ENCODE measurements at places on chromosomes 7 and 10.

GRCh38 chr7:131546126-131546525 lies 10.3 kb downstream of the PODXL start:
- DNase-seq = peak; percentile 10

- DNase-seq = no peak
Observed at GRCh38 chr7:45151131-45151684, 6.4 kb upstream of the RAMP3 start.

GRCh38 chr7:112892263-112892662 lies 102.1 kb upstream of the TMEM168 start:
- DNase-seq = no peak

- no peak for DNase-seq
Observed at GRCh38 chr7:100694098-100694745, at the start of gene GIGYF1. GIGYF1 (minus strand) TSS chr7:100694250; CDS start chr7:100688238, 6,012 bp downstream.

DNA sequence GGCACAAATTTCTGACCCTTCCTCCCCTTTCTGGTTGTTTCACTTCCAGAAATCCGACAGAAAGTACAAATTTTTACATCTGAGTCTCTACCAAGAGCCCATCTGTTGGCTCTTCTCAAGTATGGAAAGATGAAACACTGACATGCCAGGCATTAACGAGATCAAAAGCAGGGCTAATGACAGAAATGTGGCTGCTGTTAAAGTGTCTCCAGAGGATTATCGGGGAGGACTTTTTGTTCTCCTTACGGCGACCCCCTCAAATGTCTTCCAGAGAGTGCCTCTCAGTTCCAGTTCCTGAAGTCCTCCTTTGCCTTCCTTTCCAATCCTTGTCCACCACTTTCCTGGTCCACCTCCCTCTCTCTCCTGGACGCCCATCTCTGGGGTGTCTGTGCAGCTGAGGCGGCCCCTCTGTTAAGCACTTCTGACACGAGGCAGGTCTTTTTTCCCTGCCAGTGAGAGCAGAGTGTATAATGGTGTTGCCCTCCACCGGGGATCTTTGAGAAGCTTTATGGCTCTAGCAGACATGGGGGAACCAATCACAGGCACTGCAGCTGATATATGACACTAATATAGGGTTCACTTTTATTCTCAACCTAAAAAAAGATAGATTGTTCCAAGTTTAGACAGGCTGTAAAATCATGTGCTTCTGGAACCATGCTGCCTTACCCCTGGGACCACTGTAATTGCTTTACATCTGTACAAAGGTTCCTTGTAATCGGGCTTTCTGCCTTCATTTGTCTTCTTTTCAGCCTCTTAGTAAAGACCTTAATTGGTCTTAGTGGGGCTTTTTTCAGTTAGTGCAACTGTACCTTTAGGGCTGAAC lies 757.1 kb downstream of the AUTS2 start:
- no peak for DNase-seq

- peak; percentile 35 for DNase-seq
Observed at GRCh38 chr7:1611708-1612241, 41.9 kb upstream of the PSMG3 start.

GRCh38 chr7:130995252-130996081 lies 261.5 kb upstream of the KLF14 start:
- no peak for DNase-seq

GRCh38 chr10:22539579-22540298 lies 174.6 kb downstream of the PIP4K2A start:
- no peak for DNase-seq

DNA sequence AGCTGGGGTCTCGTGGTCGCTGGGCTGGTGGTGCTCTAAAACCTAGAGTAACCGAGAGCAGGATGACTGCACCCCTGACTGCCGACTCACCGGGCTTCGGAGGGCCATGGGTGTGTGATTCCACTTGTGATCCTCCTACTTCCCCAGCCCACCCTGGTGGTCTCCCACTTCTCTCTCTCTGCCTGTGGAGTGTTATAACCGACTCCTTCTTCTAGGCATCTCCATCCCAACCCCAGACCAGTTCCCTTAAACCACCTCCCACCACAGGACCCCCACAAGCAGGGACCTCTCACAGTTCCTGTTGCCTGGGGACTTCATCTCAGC lies 52.4 kb downstream of the IKZF1 start:
- DNase-seq = no peak

- DNase-seq = no peak
Observed at GRCh38 chr10:16436367-16436757, 448 bp upstream of the PTER start.

DNA sequence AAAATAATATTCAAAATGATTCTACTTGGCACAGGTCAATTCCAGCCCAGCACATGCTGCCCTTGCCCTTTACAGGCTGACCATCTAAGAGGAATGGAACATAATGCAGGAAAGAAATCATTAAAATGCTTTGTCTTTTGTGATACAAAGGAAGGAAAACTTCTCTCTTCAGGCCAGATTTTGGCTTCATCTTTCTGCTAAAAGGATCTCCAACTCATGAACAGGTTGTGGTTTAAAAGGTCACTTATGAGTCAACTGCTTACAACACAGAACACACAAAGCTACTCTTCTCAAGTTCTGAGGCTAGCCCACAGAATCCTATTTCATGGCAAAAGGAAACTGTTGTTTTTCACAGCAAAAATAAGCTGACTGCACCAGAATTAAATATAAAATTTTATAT lies 197.1 kb downstream of the DOCK4 start:
- peak; percentile 59 for DNase-seq

GRCh38 chr7:106288263-106288662 lies 3.5 kb upstream of the NAMPT start:
- DNase-seq = no peak

- no peak for DNase-seq
Observed at GRCh38 chr7:22604246-22604645, 104.3 kb upstream of the STEAP1B start.

DNA sequence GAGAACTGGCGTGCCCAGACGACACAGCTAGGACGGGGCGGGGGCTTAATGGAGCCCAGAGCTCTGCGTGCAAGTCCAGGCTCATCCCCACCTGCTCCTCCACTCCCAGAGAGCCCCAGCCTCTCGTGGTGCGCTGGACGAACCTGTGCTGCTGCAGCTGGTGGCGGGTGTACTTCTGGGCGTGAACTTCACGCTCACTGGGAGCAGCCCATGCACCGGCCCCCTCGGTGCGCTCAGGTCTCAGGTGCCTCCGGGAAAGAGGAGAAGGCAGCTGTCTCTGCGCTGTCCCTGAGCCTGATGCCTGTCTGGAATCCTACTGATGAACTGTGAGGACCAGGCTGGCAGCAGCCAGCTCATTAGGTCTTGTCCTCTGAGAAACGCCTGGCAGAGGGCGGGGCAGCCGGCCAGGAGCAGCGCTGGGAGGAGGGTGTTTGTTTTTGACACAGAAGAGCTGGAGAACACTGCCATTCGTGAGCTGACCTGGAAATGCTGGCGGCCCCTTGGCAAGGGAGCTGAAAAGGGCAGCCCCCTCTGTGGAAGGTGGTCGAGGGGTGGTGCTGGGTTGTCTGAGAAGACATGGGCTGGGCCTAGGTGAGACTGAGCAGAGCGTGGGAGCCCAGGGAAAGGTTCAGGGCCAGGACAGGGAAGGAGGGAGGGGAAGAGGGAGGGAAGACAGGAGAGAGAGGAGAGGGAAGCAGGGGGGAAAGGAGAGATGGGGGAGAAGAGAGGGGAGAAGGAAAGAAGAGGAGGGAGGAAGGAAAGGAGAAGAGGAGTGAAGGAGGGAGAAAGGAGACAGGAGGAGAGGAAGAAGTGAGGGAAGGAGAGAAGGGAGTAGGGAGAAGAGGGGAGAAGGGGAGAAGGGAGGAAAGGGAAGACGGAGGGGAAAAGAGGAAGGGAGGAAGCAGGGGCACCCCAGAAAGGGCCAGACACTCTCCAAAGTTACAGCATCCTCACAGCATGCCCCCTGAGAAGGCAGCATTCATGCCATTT lies 53.5 kb upstream of the TNS3 start:
- DNase-seq = no peak

GRCh38 chr7:143063741-143064140 lies 11.6 kb downstream of the OR6V1 start:
- no peak for DNase-seq

DNA sequence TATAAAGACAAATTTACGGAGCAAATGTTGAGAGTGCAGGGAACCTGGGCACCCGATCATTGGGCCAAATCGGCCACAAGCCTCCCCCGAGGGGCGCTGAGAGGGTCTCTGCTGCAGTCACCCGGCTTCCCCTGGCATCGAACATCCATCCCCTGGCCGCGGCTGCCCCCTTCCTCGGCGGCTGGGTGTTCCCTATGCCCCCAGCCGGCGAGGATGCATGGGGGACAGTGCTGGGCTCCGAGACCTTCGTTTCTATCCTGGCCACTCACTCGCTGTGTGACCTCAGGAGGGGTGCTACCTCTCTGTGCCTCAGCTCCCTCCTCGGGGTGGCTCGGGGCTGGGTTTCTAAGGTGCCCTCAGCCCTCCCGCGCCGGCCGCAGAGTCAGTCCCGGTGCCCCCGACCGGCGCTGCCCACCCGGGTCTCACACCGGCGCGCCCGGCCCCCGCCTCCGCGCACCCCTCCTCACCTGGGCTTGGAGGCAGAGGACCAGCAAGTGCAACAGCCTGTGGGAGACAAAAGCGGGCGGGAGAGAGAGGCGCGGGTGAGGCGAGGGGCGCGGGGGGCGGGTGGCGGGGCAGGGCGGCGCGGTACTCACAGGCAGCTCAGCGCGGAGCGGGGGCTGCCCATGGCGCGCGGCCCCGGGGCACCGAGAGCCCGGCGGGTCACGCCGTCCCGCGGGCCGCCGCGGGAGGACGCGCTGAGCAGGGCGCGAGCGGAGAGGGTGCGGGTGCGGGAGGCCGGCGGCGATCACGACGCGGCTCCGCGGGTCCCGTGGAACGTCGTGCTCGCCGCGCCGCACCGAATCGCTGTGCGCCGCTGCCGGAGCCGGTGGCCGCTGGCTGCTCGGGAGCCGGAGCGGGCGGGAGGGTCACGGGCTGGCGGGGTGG lies at the start of gene FGF8:
Gene FGF8, minus strand, starts transcription at position 842 of the 888 bp plus-strand sequence. Its CDS starts 214 bp downstream, at position 628.
- DNase-seq = no peak

GRCh38 chr10:24156686-24157085 lies 52.3 kb upstream of the KIAA1217 start:
- no peak for DNase-seq

GRCh38 chr7:152663148-152663740 lies 12.7 kb downstream of the XRCC2 start:
- no peak for DNase-seq

GRCh38 chr7:108419961-108420908 lies 36.0 kb downstream of the NRCAM start:
- no peak for DNase-seq

GRCh38 chr7:82317257-82317721 lies 126.3 kb downstream of the CACNA2D1 start:
- DNase-seq = no peak

DNA sequence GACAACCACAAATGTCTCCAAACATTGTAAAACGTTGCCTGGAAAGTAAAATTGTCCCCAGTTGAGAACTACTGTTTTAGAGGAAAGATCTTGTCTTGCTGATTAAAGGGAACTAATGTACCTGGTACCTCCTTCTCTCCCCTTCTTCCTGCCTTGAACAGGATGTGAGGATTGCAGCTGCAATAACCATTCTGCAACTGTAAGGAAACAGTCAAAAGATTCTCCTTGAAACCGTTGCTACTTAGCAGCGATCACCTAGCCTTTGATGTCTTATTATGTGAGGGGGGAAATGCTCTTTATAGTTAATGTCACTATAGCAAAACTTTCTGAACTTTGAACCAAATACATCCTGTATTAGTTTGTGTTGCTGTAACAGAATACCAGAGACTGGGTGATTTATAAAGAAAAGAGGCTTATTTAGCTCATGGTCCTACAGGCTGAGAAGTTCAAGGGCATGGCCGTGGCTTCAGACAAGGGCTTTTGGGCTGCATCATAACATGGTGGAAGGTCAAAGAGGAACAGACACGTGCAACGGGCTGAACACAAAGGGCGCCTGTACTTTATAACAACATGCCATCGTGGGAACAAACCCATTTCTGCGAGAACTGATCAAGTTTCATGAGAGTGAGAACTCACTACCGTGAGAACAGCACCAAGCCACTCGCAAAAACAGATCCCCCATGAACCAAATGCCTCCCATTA lies 54.2 kb upstream of the PARD3 start:
- DNase-seq = no peak

GRCh38 chr7:37074370-37074769 lies 350.1 kb upstream of the AOAH start:
- no peak for DNase-seq

- no peak for DNase-seq
Observed at GRCh38 chr10:46524472-46525176, 31.8 kb downstream of the GPRIN2 start.

- DNase-seq = no peak
Observed at GRCh38 chr7:28208506-28208905, 27.9 kb upstream of the JAZF1 start.

DNA sequence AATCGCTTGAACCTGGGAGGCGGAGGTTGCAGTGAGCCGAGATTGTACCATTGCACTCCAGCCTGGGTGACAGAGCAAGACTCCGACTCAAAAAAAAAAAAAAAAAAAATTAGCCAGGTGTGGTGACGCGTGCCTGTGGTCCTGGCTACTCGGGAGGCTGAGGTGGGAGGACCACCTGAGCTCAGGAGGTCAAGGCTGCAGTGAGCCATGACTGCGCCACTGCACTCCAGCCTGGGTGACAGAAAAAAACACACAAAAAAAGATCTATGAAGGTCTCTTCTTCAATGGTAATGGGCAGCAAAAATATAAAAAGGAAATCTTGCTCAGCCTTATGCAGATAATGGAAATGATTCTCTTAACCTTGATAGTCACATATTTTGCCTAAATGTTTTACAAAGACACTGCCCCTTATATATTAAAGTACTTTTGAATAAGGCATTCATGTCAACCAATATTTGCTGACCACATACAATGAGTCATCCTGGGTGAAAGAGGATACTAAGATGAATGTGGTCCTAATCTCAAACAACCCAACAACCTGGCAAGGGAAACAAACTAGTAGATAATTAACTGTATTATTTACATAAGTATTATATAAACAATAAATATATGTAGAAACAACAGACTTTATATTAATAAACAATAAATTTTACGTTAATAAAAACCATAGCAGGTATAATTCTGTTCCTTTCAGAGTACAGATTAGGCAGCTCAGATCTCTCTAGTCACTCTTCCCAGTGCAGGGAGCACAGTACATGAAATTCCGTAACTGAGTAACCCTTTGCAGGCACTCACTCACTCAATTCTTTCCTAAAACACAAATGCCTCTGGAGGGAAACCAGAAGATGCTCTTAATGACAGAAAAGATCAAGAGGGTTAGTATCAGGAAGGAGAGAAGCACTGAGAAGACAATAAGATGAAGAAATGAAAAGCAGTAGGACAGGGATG lies 8.1 kb downstream of the TOMM7 start:
- peak; percentile 36 for DNase-seq

All from SW 1271 (cell line).